ENCODE measurements at places on chromosomes 3 and 15.

- DNase-seq, result no peak
These were observed 26.0 kb downstream of the DTWD1 start for GRCh38 chr15:49646891-49647290.

DNA sequence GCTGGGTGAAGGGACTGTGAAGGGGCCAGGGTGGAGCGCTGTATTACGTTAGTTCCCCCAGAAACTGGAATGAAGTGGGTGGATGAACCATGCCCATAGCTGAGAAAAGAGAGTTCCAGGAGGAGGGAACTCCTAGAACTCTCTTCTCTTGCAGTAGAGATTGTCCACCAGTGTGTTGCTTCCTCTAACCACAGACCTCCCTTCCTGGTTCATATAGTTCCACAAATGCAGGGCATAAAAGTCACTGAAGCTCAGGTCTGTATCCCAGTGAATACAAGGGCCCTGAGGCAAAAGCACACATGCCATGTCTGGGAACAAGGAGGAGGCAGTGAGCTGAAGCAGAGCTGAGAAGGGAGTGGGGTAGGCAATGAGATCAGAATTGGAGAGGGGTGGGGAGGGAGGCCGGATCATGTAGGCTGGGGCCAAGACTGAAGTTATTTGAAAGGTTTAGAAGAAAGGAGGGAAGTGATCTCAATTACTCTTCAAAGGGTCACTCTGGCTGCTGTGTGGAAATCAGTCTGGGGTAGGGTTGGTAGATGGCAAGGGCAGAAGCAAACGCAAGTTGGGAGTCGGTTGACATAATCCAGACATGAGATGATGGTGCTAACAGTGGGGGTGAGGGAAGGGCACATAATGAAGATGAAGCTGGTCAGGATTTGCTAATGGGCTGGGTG, 6.5 kb downstream of the A4GNT start:
- DNase-seq, result no peak

DNA sequence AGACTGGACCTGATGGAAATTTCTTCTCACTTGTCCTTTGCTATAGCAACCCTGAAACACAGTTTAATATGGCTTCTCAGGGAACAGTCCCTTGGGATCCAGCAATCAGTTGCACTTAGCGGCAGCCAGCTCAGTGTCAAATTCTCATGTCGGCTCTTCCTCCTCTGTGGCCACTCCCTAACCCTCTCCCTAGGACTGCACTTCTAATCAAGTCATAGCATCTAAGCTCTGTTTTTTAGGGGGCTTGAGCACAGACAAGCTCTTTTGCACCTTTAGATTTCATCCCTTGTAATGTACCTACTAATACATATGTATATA, 250.5 kb upstream of the TLE3 start:
- no peak for DNase-seq

GRCh38 chr3:119279101-119279554, 15.1 kb upstream of the ARHGAP31 start:
- peak; percentile 93 for DNase-seq

DNA sequence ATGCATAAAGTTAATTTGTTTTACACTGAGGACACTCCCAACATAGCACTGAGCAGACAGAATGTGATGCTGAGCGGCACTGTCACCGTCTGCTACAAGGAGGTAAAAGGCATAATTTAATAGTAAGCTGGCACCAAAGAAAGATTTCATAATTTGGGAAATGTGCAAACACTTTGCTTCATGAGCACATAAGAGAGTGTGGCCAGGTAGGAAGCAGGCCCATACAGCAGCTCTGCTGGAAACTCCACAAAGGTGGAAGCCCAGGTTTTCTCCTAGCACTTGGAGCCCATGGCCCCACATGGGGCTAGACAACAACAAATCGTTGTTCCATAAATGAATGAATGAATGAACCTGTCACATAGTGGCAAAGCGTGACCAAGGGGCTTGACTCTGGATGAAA, 68.5 kb upstream of the CACNA2D3 start:
- DNase-seq, result no peak

GRCh38 chr3:126516936-126517290, 660 bp downstream of the UROC1 start:
- no peak for DNase-seq

GRCh38 chr15:48313216-48313615, 18.0 kb upstream of the DUT start:
- DNase-seq, result no peak

DNA sequence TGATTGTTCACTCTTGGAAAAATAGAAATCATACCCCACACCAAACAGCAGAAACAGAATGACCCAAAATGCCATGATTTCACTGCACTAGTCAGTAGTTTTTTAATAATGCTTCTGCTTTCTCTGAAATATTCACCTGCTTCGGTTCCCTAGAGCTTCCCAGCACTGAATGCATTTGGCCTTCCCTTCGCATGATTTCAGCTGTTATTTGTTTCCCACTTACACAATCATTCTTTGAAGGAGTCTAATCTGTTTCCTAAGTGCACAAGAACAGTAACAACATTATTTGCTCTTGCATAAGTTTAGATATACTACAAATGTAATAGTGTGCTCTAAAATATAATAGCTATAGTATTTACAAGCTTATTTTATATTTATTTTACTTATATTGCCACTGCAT, 178.7 kb downstream of the STAC start:
- DNase-seq, result no peak

DNA sequence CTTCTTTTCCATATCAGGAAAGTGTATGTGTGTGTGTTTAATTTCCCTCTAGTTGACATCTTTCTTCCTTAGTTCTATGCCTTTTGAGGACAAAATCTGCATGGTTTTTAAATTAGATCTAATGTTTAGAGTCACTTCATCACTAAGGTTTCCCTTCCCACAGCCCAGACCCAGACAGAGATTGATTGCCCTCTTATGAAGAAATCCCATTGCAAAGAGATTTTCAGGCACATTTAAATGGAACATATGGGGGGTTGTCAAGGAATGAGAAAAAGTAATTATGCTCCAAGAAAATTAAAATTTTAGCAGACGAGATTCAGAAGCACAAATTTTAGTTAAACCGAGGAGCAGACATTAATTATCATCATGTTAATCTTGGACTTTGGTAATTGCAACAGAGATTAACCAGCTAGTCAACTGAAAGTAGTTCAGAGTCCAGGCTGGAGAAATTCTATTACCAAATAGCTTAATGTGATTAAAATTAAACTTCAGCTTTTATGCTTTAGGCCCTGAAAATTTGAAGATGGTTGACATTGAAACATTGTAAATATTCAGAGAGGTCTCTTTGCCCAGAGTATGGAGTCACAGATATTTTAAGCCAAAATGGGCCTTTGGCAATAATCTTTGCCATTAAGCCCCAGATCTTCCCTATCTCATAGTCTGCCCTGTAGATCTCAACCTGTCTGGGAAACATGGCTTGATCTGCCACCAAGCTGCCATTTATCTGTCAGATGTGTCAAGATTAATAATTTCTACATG, 143.4 kb downstream of the TMEM108 start:
- DNase-seq, result no peak

GRCh38 chr15:93154666-93155065, 65.7 kb upstream of the RGMA start:
- no peak for DNase-seq

- no peak for DNase-seq
These were observed 324.9 kb upstream of the COL8A1 start for GRCh38 chr3:99313485-99313884.

DNA sequence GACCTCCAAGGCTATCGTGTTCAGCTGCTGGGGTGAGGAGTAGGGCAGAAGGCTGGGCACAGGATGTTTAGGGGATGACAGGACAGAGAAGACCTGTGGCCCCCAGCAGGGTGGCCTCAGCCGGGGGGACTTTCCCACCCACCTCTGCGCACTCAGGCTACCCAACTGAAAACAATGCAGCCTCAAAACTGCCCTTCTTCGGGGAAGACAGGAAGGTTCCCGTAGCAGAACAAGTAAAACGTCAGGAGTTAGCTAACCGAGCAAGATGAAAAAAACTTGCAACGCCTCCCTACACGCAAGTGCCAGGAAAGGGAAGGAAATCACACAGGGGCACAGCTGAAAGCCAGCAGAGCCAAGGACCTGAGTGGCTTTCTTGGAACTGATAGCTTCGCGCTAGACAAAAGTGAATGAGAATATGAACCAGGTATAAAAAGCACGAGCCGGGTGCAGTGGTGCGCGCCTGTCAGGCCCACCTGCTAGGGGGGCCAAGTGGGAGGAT, 38.4 kb upstream of the FURIN start:
- DNase-seq, result no peak

- peak; percentile 58 for DNase-seq
These were observed 93.8 kb upstream of the TGFBR2 start for GRCh38 chr3:30512576-30512975.

DNA sequence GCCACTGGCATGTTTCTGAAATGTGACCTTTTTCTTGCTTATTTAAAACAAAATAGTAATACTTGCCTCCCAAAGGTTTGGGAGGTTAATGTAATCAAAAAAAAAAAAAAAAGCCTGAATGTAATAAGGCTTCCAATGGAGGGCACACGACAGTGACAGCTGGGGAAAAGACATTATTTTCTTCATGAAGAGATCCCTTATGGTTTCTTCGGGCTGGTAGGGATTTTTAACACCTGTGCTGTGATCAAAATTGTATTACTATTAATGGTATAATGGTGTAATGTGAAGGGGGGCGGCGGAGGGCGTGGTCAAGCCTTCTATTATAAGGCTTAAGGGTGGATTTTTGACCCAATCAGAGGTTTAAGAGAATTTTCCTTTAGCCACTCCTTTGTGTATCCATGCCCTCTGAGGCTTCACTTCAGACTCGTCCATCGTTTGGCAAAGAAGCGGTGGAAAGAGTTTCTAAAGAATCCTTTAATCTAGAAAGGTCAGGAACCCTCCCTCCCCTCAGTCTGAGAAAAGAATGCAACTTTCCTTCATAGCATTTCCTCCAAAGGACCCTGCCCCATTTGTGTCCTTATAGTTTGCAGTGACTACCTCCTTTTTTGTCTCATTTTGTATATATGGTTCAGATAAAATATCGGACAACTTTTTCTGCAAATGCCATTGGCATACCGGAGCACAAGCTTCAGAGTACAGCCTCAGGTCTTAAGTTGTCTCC, 89.5 kb upstream of the CHD2 start:
- DNase-seq, result peak; percentile 76

DNA sequence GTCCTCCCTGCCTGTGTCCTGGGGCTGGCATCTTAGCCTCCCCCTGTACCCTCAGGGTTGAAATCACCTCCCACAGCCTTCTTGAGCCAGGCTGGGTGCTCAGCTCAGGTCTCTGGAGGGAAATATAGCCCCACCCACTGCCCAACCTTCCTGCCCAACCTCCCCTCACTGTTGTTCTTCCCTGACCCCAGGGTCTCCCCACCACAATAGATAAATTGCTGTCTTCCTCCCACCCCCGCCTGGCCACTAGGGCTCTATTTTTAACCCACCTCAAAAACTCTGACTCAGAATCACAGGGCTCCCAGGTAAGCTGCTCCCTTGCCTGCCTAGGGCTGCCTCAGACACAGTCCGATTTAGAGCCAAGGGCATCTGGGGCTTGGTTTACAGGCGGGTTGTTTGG, 15.0 kb downstream of the HCN4 start:
- DNase-seq, result no peak
